ENCODE measurements at places on chromosomes 12 and 14.

DNA sequence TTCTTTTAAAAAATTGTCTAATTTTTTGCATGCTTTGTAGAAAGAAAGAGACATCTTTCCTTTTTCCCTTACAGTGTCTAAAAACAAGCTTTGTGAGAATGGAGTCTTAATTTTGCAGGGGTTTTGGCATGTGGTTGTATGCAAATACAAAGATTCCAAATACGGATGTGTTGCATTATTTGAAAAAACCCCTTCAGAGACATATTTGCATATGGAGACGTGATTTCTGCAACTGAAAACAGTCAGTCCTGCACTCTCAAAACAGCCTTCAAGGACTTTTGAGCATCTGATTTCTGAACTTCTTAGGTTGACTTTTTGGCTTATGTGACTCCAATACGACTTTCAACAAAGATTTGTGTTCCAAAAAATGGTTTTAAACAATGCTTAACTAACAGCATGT is 7.8 kb downstream of the IRAK3 start:
- no peak for DNase-seq

GRCh38 chr12:18653465-18653864 is 84.3 kb downstream of the PLCZ1 start:
- no peak for DNase-seq

- DNase-seq, result no peak
Measured at GRCh38 chr12:99436584-99436983, 211.0 kb upstream of the GARIN6 start.

- no peak for DNase-seq
Measured at GRCh38 chr14:99324291-99324690, 52.3 kb upstream of the BCL11B start.

- no peak for DNase-seq
Measured at GRCh38 chr12:33265033-33265731, 174.4 kb downstream of the SYT10 start.

DNA sequence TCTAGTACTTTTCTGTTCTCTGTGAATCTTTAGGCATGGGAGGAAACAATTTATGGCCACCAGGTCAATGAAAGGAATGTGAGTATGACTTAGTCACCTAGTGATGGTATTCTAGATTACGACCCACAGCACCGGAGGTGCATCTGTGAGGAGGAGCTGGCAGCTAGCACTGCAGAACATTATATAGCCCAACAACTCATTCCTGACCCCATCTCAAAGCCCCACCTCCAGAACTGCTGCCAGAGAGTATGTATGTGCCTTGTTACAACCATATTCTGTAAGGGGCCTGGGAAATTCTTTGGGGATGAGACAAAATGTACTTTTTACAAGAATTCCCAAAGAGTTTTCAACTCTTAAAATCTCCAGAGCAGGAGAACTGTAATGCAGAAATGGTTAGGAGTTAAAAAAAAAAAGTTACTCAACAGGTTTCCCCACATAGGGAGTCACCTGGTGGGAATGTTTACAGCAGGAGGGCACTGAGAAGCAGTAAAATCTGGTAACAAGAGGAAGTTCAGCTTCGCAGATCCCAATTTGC is 34.9 kb upstream of the CERS5 start:
- DNase-seq, result no peak

- no peak for DNase-seq
Measured at GRCh38 chr12:28963554-28963953, 185.5 kb upstream of the FAR2 start.

DNA sequence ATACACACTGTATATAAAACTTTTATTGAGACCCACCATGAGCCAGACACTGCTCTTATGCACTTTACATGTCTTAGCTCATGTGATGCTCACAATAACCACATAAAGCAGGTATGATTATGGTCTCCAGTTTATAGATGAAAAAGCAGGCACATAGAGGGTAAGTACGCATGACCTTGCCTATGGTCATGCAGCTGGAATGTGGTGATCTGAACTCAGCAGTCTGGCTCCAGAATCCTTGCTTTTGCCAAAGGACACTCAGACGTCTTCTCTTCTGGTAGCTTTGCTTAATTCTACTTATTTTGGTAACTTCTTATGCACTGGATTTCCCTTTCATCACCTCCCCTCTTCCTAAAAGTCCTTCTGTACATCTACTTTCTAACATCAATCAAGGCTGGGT is 103.3 kb upstream of the CRY1 start:
- no peak for DNase-seq

DNA sequence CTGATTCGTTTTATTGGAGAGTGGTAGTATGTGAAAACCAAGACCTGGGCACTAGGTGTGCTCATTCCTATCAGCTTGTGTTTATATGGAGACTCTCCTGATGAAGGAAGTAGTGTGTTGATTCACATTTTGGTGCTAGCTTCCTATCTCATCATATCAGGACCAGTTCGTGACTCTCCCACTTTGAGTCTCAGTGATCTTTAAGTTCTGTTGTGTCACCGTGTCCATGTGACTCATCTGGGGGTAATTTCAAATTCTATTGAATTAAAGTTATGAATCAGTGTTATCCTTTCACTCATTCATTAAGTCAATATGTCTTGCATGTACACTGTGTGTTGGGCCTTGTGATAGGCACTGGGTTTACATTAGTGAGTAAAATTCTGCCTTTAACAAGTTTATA is 180.2 kb downstream of the CACNA1C start:
- no peak for DNase-seq

DNA sequence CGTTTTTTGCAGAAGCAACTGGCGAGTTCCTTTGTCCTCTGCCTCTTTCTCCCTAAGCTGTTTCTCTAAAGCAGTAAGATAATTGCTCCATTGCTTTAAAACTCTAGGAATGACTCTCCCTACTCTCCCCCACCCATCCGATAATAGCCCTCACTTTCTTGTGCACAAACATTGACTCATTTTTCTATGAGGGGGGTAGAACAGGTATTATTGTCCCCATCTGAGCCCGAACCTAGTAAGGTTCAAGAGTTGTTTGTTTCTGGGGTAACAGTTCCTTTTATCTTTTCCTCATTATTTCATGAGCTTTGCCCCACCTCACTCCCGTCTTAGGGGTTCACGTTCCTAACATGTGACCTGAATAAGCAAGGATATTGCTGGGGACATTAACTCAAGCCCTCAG is 190.6 kb downstream of the EMP1 start:
- DNase-seq, result no peak

DNA sequence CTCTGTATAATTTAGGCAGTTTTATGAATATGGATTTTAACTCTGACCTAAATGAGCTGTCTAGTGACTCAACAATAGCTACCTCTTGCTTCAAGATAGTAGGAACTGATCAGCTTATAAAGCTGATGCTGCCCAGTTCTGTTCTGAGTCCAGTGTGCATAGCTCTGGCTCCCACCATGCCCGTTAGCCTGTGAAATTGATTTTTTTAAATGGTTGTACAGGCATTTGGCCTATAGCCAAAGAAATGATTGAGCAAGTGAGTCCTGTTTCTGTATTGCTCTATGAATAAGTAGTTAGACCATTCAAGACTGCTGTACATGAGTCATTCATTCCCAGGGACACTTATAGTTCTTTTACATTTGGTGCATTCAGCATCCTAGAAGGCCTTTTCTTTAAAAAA is 36.4 kb downstream of the SAMD4A start:
- no peak for DNase-seq

DNA sequence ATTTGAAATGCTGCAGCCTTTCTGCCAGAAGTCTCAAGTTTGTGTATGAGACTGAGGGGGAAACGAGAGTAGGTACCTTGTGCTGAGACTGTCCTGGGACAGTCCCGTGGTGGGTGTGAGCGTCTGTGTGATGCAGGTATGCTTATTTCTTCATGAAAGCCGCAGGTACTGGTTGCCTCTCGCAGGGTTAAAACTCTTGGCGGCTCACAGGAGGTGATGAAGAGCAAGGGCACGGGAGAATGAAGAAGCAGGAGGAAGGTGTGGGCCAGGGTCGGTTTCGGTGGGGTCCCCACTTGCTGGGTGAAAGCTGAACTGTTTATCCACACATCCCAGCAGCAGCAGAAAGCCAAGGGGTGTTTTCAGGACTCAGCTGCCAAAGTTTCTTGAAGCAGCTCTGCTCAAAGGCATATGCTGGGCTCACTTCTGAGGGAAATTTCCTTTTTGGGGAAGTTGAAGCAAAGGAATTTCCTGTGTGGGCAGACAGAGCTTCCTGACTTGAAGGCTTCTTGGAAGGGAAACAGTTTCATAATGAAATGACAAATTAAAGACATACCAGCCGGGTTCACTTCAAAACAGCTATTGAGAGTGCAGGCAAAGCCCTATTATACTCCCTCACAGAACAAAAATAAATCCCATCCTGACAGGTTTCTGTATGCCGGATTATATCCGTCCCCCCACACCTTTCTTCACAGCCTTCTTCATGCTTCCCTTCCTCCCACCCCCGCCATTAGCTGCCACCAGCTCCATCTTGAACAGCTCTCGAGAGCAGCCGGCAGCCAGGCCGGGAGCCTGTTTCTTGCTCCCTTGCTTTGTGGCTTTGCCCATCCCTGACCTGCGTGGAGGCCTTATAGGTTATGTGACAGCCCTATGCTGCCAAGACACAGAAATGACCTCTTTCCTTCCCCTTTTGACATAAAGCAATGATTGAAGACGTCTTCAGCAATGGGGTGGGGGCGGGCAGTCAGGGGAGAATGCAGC is 116.6 kb downstream of the ETV6 start:
- no peak for DNase-seq

DNA sequence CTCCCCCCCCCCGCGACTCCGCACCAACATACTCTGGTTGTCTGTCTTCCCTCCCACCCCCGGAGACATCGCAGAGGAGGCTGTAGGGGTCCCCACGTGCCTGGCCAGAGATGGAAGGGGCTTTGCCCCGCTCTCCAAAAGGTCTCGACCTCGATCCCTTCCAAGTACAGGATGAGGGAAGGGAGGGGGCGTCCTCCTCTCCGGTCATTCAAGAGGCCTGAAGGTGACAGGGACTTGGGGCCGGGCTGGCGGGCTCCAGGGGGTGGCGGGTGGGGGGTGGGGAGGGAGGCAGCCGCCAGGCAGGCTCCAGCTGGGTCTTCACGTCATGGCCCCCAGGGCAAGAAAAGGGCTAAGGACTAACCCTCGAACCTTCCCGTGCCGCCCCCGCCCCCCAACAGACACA is 15.1 kb downstream of the TBX3 start:
- DNase-seq, result no peak

DNA sequence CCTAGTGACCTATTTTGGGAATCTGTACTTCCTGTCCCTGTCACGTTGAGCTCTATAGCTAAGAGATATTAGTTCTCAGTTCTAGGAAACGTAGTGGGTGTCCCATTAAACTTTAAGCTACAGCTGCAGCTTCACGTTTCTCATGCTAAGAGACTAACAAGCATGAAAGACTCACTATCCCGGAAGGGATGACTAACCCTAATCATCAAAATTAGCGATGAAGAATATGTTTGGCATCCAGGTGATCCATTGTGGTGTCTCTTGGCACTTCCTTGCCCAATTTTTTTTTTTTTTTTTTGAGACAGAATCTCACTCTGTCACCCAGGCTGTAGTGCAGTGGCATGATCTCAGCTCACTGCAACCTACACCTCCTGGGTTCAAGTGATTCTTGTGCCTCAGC is 11.0 kb upstream of the LALBA start:
- DNase-seq, result no peak

- DNase-seq, result no peak
Measured at GRCh38 chr14:35435177-35435576, 30.6 kb upstream of the NFKBIA start.

GRCh38 chr12:110403976-110404682 is 621 bp upstream of the ANAPC7 start:
- peak; percentile 59 for DNase-seq

DNA sequence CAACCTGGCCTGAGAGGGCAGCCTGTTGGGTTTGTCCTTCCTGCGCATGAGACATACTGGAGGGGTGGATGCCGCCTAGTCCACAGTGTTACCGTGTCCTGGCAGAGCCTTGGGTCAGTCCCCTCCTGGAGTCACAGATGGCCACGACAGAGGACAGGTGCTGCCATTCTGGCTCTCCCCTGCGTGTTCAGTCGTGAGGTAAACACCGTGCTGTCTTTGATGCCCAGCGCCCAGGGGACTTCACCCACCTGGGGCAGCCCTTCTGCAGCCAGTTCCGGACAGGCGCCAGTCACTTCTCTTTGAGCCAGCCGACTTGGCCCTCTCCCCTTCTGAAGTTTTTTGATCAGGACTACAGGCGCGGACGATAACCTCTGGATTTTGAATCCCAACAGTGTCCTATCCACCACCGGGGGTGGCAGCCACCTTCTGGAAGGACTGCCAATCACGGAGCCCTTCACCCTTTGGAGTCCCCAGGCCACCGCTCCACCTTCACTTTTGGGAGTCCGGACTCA is 933.0 kb downstream of the DIO2 start:
- DNase-seq, result no peak

GRCh38 chr12:19462406-19462805 is 23.1 kb downstream of the AEBP2 start:
- DNase-seq, result peak; percentile 13

DNA sequence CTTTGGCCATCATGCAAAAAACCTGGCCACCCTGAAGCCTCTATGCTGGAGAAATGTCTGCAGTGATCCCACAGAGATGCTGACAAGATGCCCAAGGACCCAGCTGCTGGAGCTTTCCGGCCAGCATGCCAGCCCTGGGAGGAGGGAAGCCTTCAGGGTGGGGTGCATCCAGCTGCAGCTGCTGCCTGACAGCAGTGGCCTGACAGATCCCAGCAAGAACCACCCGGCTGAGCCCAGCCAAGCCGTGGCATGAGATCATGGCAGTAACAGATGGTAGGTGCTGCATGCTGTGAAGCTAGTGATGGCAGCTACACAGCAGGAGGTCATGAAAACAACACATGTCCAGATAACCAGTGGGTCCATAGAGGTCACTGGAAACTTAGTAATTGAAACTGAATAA is 13.8 kb downstream of the CLBA1 start:
- DNase-seq, result no peak

- DNase-seq, result no peak
Measured at GRCh38 chr12:122830517-122831214, 4.6 kb upstream of the HIP1R start.

DNA sequence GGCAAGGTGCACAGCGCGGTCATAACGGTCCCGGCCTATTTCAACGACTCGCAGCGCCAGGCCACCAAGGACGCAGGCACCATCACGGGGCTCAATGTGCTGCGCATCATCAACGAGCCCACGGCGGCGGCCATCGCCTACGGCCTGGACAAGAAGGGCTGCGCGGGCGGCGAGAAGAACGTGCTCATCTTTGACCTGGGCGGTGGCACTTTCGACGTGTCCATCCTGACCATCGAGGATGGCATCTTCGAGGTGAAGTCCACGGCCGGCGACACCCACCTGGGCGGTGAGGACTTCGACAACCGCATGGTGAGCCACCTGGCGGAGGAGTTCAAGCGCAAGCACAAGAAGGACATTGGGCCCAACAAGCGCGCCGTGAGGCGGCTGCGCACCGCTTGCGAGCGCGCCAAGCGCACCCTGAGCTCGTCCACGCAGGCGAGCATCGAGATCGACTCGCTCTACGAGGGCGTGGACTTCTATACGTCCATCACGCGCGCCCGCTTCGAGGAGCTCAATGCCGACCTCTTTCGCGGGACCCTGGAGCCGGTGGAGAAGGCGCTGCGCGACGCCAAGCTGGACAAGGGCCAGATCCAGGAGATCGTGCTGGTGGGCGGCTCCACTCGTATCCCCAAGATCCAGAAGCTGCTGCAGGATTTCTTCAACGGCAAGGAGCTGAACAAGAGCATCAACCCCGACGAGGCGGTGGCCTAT is 875 bp downstream of the HSPA2 start:
- peak; percentile 60 for DNase-seq

- no peak for DNase-seq
Measured at GRCh38 chr14:90544566-90544965, 147.7 kb downstream of the CALM1 start.

GRCh38 chr12:2288875-2289274 is 236.1 kb downstream of the CACNA1C start:
- no peak for DNase-seq

Data from NCI-H1092 (cell line).